ENCODE measurements at places on chromosomes 5 and 9.

- no peak for DNase-seq
Observed at GRCh38 chr9:80028501-80028900, 456.7 kb downstream of the TLE4 start.

DNA sequence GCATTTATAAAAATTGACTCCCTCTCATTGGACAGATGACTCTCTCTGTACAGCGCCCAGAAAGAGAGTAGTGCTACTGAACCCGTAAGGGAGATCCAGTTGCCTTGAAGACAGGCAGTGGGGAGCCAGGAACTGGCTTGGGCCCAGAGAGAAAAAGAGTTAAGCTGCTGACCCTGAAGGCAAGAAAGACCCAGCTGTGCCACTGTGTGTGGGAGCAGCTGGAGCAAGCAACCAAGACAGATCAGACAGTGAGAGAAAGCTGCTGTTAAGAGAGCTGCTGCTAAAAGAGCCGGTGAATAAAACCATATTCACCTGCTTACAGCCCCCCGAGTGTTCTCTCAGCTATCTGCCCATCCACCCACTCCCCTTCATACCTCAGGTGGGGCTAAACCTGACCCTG, 149.7 kb upstream of the ADAMTS16 start:
- no peak for DNase-seq

DNA sequence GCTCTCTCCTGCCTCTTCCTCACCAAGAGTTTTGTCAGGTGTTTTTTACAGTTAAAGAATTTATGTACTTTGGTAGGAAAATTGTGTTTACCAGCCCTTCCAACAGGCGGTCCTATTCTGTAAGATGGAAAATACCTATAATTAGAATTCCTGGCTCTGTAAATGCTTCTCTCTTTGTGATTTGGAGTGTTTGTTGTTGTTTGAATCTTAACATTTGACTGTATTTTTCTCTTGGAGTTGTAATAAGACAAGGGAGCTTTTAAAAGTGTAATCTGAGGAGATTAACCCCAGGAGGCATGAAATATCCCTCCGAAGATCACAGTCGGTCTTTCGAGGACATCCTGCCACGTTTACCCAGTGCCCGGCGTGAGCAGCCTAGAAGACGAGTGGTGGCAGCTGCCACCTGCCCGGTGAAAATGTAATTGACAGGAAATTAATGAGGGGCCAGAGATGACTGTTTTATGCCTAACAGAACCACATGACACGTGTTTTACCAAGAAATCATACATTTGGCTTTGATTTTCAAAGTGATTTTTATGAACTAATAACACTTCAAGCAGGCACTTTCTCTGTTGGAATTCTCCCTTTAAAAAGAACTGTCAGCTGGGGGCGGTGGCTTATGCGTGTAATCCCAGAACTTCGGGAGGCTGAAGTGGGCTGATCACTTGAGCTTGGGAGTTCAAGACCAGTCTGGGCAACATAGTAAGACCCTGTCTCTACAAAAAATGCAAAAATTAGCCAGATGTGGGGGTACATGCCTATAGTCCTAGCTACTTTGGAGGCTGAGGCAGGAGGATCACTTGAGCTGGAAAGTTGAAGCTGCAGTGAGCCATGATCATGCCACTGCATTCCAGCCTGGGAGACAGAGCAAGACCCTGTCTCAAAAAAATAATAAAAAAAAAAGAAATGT, 20.0 kb downstream of the ANKRD33B start:
- no peak for DNase-seq

GRCh38 chr9:109150925-109151545, 16.0 kb downstream of the FRRS1L start:
- DNase-seq: no peak

- no peak for DNase-seq
Observed at GRCh38 chr9:137604345-137605086, 970 bp upstream of the ARRDC1 start.

DNA sequence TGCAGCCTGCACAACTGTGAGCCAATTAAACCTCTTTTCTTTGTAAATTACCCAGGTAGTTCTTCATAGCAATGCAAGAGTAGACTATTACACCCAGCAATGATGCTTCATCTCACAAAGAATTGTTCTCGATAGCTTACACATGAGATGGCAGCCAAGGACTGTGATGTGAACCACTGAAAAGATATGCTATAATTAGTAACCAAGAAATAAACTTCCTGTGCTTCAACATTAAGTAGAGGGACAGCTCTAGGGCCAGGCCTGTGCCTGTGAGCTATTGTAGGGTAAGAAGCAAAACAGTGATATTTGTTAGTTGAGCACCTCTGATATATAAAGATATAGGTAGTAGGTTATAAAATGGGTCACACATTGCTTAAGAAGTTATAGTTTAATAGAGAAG, 41.8 kb upstream of the DPYSL3 start:
- no peak for DNase-seq

GRCh38 chr9:13810510-13810909, 503.4 kb downstream of the NFIB start:
- no peak for DNase-seq

DNA sequence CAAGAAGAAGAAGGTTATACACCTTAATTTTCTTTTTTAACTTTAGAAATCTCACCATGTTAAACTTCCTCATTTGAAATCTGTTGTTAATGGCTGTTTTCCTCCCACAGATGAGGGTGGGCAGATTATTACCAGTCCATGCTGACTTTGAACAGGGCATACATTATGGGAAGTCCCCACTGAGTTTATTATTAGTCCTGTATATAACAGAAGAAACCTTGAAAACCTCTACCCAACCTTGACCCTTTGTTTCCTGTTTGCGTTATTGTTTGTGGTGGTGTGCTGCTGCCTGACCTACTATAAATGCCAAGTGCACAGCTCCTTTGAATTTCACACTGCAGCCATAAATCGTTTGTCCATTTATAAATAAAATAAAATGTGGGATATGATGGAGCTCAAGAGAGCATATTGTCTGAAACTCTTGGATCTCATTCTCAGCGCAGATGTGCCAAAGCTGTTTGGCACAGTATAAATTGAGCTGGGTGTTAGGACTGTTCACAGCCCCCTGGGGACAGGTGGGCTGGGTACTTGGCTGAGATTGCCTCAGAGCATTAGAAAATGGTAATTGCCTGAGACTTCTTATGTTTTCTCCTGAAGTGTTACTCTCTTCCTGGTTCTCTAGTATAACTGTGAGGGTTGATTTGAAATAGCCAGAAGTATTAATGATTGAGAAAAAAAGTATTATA, 139.6 kb downstream of the SPATA31D1 start:
- no peak for DNase-seq

DNA sequence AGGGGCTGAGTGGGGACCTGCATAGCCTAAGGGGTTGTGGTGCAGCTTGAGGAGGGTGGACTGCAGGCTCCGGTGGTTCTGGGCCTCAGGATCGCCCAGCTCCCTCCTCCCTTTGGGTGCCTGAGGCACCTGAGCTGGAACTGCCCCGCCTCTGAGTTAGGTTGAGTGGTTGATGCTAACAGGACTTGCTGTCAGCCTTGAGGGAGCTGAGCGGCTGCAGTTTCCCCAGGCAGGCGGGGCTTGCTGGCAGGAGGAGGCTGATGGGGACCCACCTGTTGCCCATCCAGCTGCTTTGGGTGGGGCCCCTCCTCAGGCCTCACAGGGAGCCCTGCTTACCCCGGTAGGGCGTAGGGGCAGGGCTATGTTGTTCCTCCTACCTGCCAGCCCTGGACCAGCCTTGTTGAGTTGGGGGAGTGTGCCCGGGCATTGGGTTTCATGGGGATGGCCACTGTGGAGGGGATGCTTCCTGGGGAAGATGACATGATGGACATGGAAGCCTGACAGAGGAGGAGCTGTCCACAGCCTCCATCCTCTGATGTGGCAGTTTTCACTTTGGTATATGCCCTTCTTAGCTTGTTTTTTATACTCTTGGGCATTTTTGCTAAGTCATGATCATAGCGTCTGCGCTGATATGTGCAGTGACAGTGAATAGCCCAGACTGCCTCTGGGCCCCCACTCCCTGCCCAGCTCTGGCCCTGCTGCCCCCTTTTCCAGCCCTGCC, 14.3 kb downstream of the WNK2 start:
- DNase-seq: no peak

GRCh38 chr9:135183528-135184180, 96.2 kb downstream of the OLFM1 start:
- DNase-seq: no peak

GRCh38 chr9:133139246-133140173, 18.5 kb upstream of the RALGDS start:
- DNase-seq: no peak

GRCh38 chr9:36341936-36342577, 58.0 kb downstream of the RNF38 start:
- no peak for DNase-seq

- no peak for DNase-seq
Observed at GRCh38 chr5:122120957-122121356, 8.4 kb upstream of the ZNF474 start.

DNA sequence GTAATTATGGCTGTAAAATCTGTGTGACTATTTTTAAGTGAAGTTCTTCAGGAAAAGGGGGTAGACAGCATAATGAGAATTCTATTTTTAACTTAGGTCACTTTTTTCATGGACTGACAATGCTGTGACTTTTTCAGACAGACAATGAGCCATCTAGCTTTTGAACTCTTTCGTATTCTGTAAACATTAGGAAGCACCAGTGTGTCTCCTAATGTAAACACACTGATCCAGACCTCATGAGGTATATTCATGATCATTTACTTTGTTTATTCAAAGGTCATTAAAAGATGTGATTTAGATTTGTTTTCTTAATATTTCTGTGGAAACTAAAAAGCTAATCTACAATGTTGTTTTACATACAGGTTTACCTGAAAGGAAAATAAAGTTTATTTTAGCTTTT, 352.6 kb downstream of the ADGRV1 start:
- no peak for DNase-seq

GRCh38 chr5:15993919-15994318, 185.7 kb downstream of the MARCHF11 start:
- DNase-seq: no peak

GRCh38 chr5:37308793-37309192, 59.6 kb upstream of the CPLANE1 start:
- no peak for DNase-seq

- DNase-seq: no peak
Observed at GRCh38 chr9:106859957-106860720, 2.8 kb upstream of the ZNF462 start.

- peak; percentile 8 for DNase-seq
Observed at GRCh38 chr5:151523335-151523734, 67.8 kb downstream of the FAT2 start.

DNA sequence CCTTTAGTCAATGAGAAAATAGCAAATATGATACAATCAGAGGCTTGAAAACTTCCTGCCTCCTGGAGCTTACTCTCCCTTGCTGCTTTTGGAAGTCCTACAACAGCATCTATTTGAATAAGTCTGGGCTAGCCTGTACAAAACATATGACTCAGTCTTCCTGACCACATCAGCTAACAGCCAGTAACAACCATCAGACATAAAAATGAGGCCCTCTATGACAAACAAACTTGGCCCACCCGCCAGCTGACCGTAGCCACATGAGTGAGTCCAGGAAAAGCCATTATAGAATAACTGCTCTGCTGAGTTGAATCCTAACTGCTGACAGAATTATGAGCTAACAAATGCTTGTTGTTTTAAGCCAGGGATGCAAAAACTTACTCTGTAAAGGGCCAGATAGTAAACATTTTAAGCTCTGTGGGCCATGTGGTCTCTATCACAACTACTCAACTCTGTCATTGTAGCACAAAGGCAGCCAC, 347.6 kb downstream of the PTPRD start:
- DNase-seq: no peak

DNA sequence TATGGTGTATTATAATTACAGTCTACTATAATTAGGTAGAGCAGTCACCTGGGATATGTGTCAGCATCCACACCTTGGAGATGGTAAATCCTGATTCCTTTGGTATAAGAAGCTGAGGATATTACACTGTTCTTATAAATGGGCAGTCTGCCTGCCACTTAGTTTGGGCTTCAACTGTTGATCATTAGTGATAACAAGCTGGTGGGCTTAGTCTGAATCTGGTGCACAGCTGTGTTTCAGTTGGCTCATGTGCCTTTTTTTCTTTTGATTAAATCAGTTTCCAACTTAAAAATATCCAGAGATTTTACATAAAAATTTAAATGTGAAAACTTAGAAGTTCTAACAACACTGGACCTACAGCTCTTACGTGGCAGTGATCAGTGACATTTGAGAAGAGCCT, 21.2 kb downstream of the LVRN start:
- no peak for DNase-seq

- no peak for DNase-seq
Observed at GRCh38 chr5:62132276-62132675, 173.7 kb upstream of the KIF2A start.

GRCh38 chr5:144864118-144864517, 693.4 kb downstream of the KCTD16 start:
- DNase-seq: no peak

DNA sequence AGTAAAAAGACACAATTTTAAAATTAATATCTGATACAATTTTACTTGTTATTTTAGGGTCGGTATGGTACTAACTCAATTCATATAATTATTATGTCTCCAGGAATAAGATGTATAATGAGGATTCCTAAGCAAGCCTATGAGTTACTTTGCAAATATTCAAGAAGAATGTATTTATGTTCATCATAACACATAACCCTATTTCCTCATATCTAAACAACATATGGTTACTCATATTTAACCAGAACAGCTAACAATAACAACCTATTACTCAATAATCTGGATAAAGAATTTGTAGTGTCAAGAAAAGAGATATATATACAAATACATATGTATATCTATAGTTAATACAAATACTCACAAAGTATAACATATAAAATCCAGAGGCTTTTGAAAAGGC, 285.9 kb downstream of the ARL15 start:
- no peak for DNase-seq

DNA sequence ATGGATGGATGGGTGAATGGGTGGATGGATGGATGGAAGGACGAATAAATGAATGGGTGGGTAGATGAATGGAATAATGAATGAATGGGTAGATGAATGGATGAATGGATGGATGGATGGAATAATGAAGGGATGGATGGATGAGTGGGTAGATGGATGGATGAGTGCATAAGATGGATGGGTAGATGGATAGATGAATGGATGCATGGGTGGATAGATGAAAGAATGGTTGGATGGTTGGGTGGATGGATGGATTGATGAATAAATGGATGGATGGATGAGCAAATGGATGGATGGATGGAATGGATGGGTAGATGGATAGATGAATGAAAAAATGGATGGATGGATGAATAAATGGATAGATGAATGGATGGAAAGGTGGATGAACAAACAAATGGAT, 85.2 kb downstream of the PHF2 start:
- DNase-seq: no peak

DNA sequence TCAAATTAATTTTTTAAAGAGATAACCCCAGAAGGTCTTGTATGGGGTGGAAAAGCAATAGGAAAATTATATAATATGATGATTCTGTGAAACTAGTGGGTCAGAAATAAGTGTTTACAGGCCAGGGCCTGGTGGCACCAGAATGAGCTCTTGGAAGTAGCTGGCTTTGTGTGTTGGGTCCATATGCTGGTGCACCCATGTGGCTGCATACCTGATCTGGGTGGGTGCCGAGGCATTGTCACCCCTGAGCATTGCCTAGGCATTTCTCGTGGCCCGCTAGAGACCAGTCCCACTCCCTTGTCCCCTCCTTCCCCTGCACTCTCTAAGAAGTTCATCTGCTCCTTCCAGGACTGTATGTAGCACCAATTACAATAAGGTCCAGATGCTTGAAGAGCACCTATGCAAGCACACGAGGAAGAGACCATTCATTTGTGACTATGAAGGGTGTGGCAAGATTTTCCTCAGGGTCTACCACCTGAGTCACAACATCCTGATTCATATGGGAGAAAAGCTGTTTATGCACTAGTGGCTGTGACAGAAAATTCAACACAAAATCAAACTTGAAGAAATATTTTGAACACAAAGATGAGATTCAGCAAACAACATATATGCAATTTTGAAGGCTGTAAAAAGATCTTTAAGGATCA, 19.8 kb upstream of the IL33 start:
- no peak for DNase-seq

All from activated CD4-positive, alpha-beta T cell treated with anti-CD3 and anti-CD28 coated beads for 24 hours (primary cell).